Choroid plexus epithelial cell (primary cell): ENCODE measurements at places on chromosomes 12 and 14.
A peak's percentile ranks its signal among the peaks of the same experiment; 100 is the strongest.

DNA sequence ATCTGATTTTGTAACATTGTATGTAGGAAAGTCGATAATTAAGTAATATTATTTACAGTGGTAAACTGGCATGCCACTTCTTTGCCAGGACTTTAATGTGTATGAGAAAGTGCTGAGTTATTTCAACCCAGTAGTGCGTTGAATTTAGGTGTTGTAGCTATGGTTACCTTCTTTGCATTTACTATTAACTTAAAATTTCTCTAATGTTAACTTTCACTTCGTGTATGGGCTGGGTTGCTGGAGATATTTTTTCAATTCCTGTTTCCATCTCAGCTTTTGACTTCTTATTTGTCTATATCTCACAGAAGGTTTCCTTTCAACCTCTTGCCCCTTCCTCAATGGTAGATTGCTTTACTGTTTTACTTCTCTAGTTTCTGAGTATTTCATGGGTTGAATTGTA lies 1345.6 kb downstream of the FSCB start:
- DNase-seq: no peak

DNA sequence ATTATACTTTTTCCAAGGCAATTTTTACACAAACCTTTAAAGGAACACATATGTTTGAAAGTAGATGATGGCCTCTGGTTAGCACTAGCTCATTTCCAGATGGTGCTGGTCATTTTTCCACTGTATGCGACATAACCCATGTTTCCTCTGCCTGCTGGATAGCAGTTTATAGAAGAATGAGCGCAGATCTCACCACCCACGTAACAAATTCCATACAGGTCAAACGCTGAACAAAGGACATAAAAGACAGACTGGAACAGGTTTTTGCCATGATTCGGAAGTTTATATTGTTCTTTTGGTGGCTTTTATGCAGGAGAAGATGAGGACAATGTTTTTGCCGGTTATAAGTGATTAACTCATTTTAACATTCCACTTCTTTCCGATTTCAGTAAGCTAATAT lies 30.7 kb downstream of the PPP1R36 start:
- peak; percentile 54 for DNase-seq

DNA sequence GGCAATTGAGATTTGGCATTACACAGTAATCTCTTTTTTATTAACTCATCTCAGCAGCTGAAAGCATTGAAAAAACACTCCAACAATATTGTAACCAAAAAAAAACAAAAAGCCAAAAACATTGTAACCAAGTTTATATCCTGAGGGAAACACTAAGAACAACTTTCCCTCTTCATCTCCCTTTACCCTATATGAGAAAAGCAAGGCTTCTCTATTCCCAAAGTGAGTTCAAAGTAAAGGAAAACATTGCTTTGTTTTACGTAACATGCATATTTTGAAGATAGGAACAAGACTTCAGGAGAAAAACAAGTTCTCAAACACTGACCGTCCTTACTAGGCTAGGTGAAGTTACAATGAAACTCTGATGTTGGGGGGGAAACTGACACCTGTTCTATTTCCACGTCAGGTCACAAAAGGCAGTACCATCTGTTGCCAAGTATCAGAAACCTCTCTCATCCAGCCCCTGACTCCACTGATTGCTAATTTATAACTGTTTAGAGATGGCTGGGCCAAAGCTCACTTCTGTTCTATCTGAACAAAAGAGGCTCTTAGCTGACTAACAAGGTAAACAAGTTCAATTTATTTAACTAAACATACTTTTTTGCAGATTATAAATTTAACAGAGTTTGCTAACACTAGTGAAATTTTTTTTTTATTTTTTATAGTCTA lies 67.9 kb upstream of the PLXNC1 start:
- peak; percentile 19 for DNase-seq

DNA sequence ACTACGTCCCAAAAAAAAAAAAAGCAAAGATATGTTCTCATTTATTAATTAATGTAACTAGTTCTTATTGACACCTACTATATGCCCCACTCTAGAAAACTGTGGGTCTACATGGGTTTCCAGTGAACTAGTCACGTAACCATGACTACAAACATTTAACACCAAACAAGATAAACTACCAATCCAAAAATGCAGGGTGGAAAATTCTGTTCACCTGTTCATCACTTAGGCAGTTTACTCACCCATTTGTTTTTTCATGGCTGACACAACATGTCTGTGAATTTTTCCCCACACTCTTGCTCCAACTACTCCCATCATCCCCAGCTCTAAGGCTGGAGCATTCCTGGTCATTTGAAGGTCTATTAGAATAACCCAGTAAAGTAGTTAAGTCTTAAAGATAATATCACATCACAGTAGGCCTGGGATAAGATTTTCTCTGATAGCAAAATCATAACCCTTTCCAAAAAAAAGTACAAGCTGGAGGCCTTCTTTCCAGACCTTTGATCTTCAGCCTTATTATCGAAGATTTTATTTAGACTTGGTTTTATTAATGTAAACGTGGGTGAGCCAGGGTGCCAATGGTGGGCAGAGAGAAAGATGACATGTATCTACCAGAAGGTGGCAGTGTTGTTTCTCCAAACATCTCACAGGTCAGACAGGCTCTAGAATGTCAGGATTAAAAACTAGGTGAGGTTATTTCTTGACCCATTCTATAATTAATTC lies 61.6 kb upstream of the DAAM1 start:
- peak; percentile 73 for DNase-seq

GRCh38 chr12:118467641-118468305 lies 91.4 kb downstream of the SUDS3 start:
- DNase-seq: no peak

DNA sequence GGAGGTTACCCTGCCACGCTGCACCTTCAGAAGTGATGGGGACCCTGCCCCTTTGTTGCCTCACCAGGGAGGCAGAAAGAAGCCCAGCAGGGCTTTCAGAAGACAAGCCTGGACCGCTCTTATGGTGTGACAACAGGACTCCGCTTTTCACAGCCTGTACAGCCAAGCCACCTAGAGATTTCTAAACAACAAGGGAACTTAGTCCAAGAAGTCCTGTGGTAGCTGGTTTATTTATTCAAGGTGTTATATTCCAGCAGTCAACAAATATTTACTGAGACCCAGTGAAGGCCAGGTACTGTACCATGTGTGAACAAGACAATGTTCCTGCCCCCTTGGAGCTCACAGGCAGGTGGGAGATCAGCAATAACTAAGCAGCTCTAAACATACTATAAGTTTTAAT lies 4.0 kb upstream of the TMEM229B start:
- no peak for DNase-seq

DNA sequence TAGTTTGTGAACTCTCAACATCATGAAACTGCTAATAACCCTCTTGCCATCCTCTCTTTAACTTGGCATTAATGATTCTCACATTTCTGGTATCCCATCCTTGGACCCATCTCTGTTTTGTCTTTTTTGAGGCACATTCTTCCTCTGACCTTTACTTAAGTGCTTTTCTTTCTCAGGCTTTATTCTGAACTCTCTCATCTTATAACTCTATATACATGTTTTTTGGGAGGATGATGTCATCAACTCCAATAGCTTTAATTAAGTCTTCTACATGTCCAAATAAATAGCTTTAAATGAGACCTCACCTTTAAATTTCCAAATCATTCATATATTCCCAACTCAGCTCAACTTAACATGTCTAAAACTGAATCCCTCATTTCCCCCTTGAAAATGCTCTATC lies 88.4 kb downstream of the PPFIA2 start:
- no peak for DNase-seq

- DNase-seq: no peak
Observed at GRCh38 chr12:66255737-66256136, 46.6 kb upstream of the HELB start.

GRCh38 chr12:47560415-47560814 lies 145.4 kb downstream of the RPAP3 start:
- DNase-seq: no peak

GRCh38 chr12:1091350-1091749 lies 100.3 kb downstream of the ERC1 start:
- no peak for DNase-seq

DNA sequence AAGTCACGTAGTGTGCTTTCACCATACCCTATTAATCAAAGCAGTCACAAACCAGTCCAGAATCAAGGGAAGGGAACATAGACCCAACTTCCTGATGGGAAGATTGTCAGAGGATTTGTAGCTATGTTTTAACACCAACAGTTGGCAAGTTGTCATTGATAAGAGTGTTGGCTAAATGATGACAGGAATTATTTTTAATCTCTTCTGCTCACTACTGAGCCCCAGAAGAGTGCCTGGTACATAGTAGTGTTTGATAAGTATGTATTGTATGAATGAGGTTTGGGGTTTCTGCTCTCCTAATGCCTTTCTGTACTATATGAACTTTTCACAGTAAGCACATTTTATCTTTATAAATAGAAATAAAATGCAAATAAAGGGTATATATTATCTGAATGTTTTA lies 14.7 kb downstream of the HCFC2 start:
- no peak for DNase-seq

DNA sequence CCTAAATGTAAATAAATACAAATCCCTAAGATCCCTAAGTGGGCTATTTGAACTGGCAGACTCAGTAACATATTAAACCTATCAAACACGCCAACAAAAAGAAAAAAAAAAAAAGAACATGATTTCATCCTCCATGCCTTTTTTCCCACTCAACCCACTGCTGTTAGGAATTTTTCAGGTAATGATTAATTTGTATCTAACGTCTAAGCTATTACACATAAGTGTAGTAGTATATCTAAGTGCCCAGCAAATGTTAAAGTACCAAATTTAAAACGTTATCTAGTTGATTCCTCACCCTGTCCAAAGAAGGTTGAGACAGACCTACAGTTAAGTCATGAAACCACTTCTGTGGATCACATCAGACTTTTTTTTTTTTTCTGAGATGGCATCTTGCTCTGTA lies 16.4 kb upstream of the ARID4A start:
- DNase-seq: no peak

- no peak for DNase-seq
Observed at GRCh38 chr14:75252254-75252837, 26.3 kb upstream of the FOS start.

GRCh38 chr14:50792051-50792477 lies 38.9 kb downstream of the NIN start:
- DNase-seq: no peak

- no peak for DNase-seq
Observed at GRCh38 chr12:77619425-77619824, 211.3 kb upstream of the NAV3 start.

- DNase-seq: no peak
Observed at GRCh38 chr12:6555018-6555691, 687 bp downstream of the IFFO1 start.
